Heart right ventricle (tissue), 16 donors: ENCODE measurements at places on chromosomes 11 and 22. TPM values are rescaled to one million over a fixed set of nuclear protein-coding genes. Genes with fewer than 3 reads are reported as not detected.
A peak's percentile ranks its signal among the peaks of the same experiment; 100 is the strongest.

DNA sequence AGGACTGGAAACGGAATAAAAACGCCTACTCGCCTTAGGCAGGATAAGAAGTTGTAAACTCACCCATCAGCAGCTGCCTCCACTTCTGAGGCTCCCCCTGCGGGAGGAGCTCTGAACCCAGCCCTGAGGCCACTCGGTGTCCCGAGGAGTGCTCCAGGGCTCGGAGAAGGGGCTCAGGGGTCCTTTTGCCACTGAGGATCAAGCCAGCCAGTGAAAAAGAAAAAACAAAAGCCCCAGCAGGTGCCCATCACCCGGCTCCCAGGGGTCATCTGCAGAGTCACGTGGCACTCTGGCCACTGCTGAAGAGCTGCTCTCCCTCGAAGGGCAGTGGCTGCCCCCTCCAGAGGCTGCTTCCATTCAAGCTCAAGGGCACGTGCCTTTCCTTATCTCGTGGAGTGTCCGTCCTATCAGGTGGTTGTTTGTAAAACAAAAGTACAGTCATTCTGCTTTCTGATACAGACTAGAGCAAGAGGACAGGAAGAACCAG lies 29.0 kb downstream of the NUP50 start:
- DNase-seq, result no peak

- DNase-seq, result no peak
These were observed 1.5 kb downstream of the HIPK3 start for GRCh38 chr11:33258631-33259205.

DNA sequence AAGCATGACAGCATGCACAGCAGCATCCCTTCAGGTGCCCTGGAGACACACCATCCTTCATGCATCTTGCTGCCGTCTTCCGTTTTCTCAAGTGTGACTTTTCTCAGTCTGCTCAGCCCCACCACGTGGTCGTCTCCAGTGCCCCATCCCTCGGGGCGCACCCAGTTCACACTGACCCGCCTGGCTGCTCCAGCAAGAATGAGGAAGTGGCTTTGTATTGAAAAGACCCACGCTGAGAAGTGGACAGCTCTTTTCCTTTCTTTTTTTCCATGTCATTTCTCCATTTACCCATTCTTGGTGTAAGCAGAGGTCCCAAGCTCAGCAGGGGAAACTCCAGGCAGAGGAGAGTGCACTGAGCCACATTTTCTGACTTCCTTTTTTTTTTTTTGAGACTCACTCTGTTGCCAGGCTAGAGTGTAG lies 14.5 kb downstream of the SERPINH1 start:
- no peak for DNase-seq

POU2AF1 gene
- 0.30 TPM for polyA plus RNA-seq

GRCh38 chr22:42697542-42698013 lies 23.1 kb downstream of the A4GALT start:
- peak; percentile 93 for DNase-seq

ESAM gene
- 47.2 TPM for polyA plus RNA-seq

MACROD1 gene
- polyA plus RNA-seq, result 497 TPM

- no peak for DNase-seq
These were observed 188.9 kb downstream of the ST3GAL4 start for GRCh38 chr11:126544108-126545056.

GRCh38 chr22:37745548-37746365 lies 48.9 kb downstream of the TRIOBP start:
- peak; percentile 93 for DNase-seq

DNA sequence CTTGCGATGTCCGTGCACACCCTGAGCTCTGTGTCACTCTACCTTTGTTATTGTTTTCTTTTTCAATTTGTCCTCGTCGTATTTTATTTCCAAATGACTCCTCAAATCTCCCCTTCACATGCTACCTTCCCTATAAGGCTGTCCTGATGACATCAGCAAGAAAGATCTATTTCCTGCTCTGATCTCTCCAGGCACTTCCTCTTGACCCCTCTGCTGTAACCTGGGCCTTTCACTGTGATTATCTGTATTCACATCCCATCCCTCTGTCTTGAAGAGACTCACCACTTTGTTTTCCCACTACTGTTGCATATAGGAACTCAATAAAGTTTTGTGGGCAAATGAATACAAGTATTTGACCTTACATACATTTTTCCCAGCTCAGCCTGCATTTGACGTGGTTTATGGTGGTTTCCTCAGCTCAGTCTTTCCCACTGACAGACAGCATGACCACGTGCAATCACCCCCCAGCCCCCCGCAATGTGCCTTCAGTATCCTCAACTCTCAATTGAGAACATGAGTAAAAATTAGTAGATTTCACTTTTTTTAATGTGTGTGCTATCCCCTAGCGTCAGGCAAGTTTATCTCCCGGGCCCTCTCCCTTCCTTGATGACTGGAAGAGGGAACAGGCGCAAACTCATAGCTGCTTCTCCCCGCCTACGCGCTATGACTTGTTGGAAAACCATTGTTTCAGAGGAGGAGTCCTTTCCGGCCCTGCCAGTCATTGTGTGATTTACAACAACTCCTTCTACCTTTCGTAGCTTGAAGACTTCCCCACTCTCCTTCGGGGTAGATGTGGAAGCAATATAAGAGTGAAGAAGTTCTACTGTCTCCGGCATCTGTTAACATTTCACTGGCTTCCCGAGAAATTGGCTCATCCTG lies 498.5 kb downstream of the NTM start:
- no peak for DNase-seq

DNA sequence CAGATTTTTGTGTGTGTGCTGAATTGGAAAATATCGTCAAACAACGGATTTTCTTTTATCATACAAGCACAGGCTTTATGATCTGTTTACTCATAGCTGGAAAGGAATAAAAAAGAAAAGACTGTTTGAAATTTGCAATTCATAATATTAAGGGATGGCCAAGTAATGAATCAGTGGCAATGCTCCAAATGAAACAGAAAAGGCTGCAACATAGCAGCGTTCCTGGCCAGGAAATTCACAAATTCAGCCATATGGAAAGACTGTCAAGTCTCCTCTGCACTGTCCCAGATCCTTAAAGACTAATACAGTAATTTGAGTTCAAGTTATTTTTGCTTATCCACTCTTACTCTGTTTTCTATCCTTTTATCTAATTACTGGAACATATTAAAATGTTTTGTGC lies 98.2 kb downstream of the MSANTD4 start:
- DNase-seq, result no peak

DNA sequence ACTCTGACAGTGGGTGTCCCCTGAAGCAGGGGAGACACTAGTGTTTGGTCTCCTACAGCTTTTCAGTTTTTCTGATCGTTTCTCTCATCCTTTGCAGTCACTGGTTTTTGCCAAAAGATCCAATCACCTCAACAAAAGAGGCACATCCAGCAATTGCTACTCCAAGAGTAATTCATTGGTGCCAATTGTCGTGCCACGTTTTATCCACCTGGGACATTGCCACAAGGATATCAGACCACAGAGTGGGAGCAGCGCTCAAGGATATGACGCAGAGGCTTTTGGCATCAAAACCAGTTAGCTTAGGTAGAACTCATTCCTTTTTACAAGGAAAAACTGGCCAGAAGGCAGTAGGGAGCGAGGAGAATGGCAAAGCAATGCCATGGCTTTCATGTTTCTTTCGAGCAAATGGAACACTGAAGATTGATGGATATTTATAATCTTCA lies 40.9 kb upstream of the BLID start:
- peak; percentile 21 for DNase-seq

DNA sequence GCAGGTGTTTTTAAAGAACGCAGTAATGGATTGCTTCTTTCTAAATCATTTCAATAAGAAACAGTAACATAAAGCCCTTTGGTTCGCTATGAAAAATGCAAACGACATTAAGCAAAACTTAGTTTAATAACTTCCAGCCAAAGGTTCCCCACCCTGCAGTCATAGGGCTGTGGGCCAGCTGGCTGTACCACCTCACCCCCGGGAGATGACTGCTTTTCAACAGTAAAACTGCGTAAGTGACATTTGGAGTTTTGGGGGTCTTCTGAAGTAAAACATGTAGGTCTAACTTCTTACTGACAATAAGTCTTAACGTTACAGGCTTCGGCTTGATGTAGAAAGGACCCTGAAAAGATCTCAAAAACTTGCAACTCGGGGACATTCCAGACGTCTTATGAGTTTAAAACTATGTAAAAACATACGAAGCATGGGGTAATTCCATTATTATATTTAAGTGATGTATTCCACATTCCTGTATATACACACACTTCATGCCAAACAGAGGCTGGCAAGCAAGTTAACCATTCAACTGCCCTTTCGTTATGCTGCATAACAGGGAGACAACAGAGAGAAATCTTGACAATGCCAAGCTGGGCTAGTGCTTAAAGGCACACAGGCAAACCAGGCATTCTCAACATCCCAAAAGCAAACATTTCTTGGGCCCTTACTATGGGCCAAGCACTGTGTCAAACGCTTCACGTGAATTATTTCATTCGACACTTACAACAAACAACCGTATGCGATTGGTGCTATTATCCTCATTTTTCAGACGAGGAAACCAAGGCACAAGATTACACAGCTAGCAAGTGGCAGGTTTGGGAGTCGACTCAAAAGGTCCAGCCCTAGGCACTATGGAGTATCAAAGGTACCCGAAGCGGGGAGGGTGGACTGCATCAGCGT lies 1.2 kb downstream of the MRTFA start:
- DNase-seq, result no peak

DNA sequence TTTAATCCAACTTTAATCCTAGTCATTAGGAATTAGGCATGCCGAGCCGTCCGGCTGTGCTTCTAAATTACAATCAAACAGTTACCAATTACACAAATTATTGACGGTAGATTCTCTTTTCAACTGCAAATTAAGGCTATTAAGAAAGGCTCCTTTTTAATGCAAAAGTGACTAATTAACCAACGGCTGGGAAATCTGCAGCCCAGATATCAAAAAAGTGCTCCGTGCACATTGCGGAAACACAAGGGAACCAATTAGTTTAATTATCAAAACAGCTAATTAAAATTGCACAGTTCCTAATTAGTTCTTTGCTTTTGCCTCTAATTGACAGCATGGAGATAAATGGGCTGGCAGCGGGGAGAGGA lies 19.4 kb upstream of the LMO1 start:
- no peak for DNase-seq

OR2D2 gene
- not detected for polyA plus RNA-seq

DNA sequence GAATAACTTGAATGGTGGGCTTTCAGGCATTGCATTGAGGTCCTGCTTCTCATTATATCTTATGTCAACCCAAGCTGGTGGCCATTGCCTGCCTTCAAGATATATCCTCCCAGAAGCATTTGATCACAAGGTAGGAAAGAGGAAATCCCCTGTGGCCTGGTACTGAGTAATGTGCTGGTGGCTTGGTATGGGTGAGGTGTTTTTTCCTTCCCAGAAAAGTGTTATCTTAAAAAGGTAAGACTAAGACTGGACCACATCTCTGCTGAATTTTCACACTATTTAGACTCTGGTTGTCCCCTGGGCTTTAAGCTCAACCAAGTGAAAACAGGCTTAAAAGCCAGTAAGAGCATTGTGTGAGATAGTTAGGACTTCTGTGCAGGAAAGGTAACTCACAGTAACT lies 3.7 kb downstream of the INSC start:
- no peak for DNase-seq

MAPK11 gene
- polyA plus RNA-seq, result 18.0 TPM

- DNase-seq, result no peak
These were observed 372.7 kb upstream of the FAT3 start for GRCh38 chr11:91851908-91852307.

- no peak for DNase-seq
These were observed 33.2 kb downstream of the ABCC8 start for GRCh38 chr11:17443423-17443822.

- no peak for DNase-seq
These were observed 58.7 kb upstream of the ATXN10 start for GRCh38 chr22:45612940-45613339.

GRCh38 chr11:289712-290620 lies 1.0 kb downstream of the PGGHG start:
- DNase-seq, result peak; percentile 14

- no peak for DNase-seq
These were observed 39.0 kb downstream of the UVRAG start for GRCh38 chr11:75853971-75854370.

OR52E2 gene
- polyA plus RNA-seq, result not detected

- peak; percentile 68 for DNase-seq
These were observed 15.5 kb upstream of the NNMT start for GRCh38 chr11:114280696-114281095.

OR6A2 gene
- polyA plus RNA-seq, result not detected

DNA sequence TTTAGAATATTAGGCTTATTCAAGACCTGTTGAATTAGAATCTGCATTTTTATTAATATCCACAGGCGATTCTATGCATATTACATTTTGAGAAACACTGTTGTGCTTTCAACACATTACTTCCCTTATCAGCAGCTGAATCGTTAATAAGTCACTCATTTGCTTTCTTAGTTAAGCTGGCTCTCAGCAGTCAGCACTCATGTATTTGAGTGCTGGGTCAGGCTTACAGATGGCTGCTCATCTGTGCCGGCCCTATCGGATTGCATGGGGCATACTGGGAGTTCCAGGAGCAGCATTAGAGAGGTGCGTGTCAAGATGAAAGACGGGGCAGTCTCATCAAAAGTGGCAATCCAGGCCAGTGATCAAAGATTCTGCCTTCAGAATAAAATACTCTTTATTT lies 10.8 kb upstream of the OR51L1 start:
- DNase-seq, result no peak

GRCh38 chr11:48683226-48683720 lies 194.7 kb downstream of the OR4A47 start:
- no peak for DNase-seq

- peak; percentile 77 for DNase-seq
These were observed 2.1 kb upstream of the MTFP1 start for GRCh38 chr22:30423301-30423958.

MMP13 gene
- polyA plus RNA-seq, result not detected

- DNase-seq, result no peak
These were observed 4.5 kb upstream of the NEFH start for GRCh38 chr22:29475550-29475949.

DNA sequence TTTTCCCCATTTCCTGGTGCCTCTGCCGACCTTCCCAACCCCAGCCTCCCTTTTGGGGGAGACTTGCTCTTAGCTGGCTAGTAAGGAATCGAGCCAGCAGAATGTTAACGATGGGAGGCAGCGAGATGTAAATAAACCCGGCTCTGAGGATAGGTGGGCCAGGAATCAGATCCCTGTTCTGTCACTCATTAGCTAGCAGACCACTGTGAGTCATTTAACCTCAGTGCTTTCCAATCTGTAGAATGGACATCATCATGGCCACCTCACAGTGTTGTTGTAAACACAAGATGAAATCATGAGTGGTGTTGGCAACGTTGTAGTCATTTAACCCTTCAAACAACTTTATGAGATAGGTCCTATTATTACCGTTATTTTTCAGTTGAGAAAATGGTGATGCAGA lies 208.6 kb downstream of the KIRREL3 start:
- no peak for DNase-seq

ARAP1 gene
- polyA plus RNA-seq, result 35.8 TPM

- no peak for DNase-seq
These were observed 19.4 kb downstream of the SNU13 start for GRCh38 chr22:41668971-41669911.

GRCh38 chr22:31337178-31337577 lies 9.0 kb downstream of the PATZ1 start:
- no peak for DNase-seq

BRSK2 gene
- 0.68 TPM for polyA plus RNA-seq
